Neural crest cell (in vitro differentiated cells): ENCODE measurements at places on chromosomes 7 and 10.

GRCh38 chr10:2716596-2716995 is 350.8 kb upstream of the PFKP start:
- H3K36me3 ChIP-seq, result no peaks in the 10 kb centered on the region
- H3K27ac ChIP-seq, result no peak overlapping the region
- no peak overlapping the region for H3K4me3 ChIP-seq
- H3K4me1 ChIP-seq, result no peaks in the 10 kb centered on the region

DNA sequence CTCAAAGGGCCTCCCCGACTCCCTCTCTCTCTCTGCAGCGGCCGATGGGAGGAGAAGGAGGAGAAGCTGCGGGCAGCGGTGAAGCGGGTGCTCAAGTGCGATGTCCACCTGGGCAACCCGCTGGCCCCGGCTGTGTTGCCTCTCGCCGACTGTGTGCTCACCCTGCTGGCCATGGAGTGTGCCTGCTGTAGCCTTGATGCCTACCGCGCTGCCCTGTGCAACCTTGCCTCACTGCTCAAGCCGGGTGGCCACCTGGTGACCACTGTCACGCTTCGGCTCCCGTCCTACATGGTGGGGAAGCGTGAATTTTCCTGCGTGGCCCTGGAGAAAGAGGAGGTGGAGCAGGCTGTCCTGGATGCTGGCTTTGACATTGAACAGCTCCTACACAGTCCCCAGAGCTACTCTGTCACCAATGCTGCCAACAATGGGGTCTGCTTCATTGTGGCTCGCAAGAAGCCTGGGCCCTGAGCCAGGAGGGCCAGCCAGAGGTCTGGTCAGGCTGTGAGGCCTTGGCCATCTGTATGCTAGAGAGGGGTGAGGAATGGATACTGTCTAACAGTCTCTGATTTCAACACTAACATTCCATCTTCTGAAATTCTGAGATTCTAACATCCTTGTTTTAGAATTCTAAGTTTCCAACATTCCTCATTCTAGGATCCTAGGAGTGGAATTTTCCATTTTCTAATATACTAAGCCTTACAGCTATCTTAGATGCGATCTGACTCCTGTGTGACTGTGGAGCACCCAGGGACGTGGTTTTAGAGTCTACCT is 3.6 kb downstream of the INMT start:
- H3K27ac ChIP-seq, result no peak overlapping the region
- H3K4me3 ChIP-seq, result no peak overlapping the region
- H3K27me3 ChIP-seq, result no peaks in the 10 kb centered on the region
- H3K4me1 ChIP-seq, result no peaks in the 10 kb centered on the region
- no peak for DNase-seq
- H3K36me3 ChIP-seq, result peaks cover 4% of the 10 kb centered on the region

DNA sequence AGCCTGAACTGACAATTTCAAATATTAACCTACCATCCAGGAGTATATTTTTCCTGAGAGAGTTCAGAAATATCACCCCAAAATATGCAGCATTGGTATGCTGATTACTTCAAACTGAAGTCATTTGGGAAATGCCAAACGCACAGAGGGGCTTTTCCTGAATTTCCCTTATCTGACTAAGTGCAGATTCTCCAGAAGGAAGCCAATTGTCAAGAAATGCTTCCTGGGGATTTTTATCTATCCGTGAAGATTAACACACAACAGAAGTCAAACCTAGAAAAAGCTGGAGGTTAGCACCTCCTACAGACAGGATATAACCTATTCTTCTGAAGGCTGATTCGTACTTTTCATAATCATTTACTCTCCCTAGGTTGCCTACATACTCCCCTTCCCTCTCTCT is 91.0 kb downstream of the AKR1D1 start:
- H3K27ac ChIP-seq, result peak overlapping the region; percentile 76
- DNase-seq, result no peak
- H3K36me3 ChIP-seq, result peaks cover 22% of the 10 kb centered on the region
- H3K4me3 ChIP-seq, result no peak overlapping the region

DNA sequence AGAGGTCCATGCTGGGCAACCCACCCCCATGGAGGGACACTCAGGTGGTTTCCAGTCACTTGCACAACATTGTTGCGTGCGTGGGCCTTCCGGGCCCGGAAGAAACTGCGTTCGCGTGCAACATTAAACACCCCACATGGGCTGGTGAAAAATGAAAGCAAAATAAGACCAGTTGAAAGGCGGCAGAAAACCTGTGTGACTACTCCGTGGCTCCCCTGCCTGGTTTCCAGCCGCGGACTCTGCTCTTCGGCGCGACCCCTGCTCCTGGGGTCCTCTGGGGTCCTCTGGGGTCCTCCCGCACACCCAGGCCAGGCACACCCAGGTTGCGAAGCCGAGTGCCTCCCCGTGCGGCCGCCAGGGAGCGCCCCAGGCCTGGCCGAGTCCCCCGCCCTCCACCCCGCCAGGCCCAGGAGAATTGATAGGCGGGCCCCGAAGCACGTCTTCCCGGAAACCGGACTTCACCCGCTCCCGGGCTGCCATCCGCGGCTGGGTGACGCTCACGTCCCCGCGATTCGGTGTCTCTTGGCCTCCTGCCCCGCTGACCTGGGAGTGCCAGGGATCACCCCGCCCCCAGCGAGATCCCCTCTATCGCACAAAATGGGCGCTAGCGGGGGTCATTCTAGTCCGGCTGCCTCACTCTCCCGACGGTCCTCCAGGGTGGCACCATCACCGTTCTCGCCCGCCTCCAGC is 1.9 kb upstream of the SH2D4B start:
- H3K27ac ChIP-seq, result no peak overlapping the region
- H3K4me1 ChIP-seq, result no peaks in the 10 kb centered on the region
- peaks cover 18% of the 10 kb centered on the region for H3K36me3 ChIP-seq

GRCh38 chr10:118408181-118408580 is 66.1 kb upstream of the FAM204A start:
- H3K27me3 ChIP-seq, result peaks cover 8% of the 10 kb centered on the region
- H3K4me3 ChIP-seq, result no peak overlapping the region
- peaks cover 13% of the 10 kb centered on the region for H3K4me1 ChIP-seq
- no peaks in the 10 kb centered on the region for H3K36me3 ChIP-seq
- H3K27ac ChIP-seq, result no peak overlapping the region
- no peak for DNase-seq

GRCh38 chr7:28091190-28091589 is 89.4 kb downstream of the JAZF1 start:
- no peak overlapping the region for H3K27ac ChIP-seq
- no peaks in the 10 kb centered on the region for H3K27me3 ChIP-seq
- no peak overlapping the region for H3K4me3 ChIP-seq
- H3K36me3 ChIP-seq, result no peaks in the 10 kb centered on the region
- no peak for DNase-seq

DNA sequence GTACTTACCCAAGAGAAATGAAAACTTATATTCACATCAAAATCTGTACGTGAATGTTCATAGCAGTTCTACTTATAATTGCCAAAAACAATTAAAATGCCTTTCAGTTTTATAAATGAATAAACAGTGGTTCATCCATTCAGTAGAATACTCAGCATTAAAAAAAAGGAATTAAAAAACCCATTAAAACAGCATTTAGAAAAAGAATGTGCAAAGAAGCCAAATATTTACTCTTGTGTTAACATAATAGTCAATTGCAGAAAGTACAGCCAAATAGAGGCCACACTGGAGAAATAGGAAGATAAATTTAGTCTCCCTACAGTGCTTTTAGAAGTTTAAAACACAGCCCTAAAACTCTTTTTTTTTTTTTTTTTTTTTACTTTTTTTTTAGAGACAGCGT is 54.6 kb downstream of the MYO3A start:
- H3K4me3 ChIP-seq, result no peak overlapping the region
- H3K36me3 ChIP-seq, result no peaks in the 10 kb centered on the region
- no peak for DNase-seq
- no peak overlapping the region for H3K27ac ChIP-seq
- no peaks in the 10 kb centered on the region for H3K4me1 ChIP-seq
- H3K27me3 ChIP-seq, result peaks cover 2% of the 10 kb centered on the region
